GM23338 (cell line): ENCODE measurements at places on chromosomes 12 and 14. TPM values are rescaled to one million over a fixed set of nuclear protein-coding genes. Genes with fewer than 3 reads are reported as not detected.
A peak's percentile ranks its signal among the peaks of the same experiment; 100 is the strongest.

DNA sequence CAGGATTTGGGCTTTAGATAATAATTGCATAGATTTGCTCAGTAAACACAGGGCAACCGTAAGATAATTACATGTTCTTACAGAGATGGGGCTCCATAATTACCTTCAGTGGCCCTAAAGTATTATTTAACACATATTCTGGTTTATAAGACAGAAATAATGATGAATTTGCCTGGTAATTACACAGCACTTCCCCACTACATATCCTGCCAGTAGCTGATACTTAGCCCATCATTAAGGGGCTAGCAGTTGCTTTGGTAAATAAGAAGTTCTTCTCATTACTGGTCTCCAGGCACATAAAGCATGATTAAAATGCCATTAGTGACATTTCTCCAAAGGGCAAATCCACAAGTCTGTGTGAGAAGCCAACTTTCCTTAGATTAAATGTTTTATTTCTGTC, 158.7 kb downstream of the NUAK1 start:
- no peak for DNase-seq

- no peak for DNase-seq
Measured at GRCh38 chr12:128111951-128112350, 155.0 kb upstream of the TMEM132C start.

DNA sequence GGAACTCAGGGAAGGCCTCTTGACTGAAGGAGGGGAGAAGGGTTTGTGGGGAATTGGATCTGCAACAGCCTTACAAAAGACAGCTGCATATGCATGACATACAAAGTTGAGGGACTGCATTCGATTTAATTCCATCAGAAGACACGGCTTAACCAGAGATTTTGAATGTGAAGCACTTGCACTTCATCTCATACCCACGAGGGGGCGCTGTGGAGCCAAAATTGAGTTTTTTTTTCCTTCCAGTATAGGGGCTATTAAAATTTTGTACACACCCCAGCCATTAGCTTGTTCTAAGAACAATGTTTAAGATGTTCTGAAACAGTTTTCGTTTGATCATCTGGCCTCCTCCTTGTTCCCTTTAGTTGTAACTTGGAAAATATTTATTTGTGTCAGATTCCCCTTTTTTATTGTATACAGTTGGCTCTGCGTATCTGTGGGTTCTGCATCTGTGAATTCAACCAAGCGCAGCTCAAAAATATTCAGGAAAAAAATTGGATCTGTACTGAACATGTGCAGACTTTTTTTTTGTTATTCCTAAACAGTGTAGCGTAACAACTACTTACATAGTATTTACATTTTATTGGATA, 1.6 kb downstream of the SUDS3 start:
- peak; percentile 48 for DNase-seq

- peak; percentile 77 for DNase-seq
Measured at GRCh38 chr12:111598637-111599452, at the start of gene ATXN2. TSS of gene ATXN2 (minus strand) at chr12:111599315. CDS start at chr12:111599034, 281 bp downstream.

Gene SLC38A4
- 12.5 and 13.3 TPM in 2 replicates for total RNA-seq

GRCh38 chr12:98678946-98679610, 34.0 kb downstream of the APAF1 start:
- no peak for DNase-seq

Gene OTX2
- 21.2 and 23.9 TPM in 2 replicates for total RNA-seq

DNA sequence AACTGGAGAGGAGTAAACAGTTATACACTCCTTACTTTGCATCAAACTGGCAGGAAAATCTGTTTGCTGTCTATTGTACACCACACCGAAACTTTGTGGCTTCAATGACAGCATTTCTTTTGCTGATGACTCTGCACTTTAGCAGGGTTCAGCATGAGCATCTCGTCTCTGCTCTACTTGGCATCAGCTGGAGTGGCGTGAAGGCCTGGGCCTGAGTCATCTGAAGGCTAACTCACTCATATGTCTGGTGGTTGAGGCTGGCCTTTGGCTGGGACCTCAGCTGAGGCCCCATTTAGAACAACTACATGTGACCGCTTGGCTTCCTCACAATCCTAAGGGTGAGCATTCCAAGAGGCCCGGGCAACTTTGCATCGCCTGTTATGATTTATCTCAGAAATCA, 28.7 kb upstream of the REP15 start:
- no peak for DNase-seq

Gene CBLN3
- 0.07 TPM in 1 of 2 replicates, not detected in the other for total RNA-seq

DNA sequence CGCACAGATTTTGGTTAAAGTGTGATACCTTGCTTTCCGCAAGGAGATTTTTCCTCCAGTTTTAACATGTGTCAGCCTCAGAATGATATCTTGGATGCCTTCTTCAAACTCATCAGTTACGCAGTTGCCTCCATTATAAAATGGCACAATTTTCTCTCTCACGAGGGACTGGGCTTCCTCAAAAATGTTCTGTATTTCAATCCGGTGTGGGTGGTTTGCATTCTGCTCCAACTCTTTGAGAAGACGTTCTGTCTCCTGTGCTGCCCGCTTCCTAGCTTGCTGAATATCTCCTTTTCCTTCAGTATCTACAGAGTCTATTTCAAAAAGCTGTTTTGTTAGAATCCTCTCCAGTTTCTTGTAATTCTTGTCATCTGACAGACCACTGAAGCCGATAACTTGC, 1.8 kb downstream of the BAG5 start:
- DNase-seq, result no peak

Gene LRFN5
- total RNA-seq, result 6.3 and 6.8 TPM in 2 replicates

- DNase-seq, result no peak
Measured at GRCh38 chr12:107779077-107779831, 4.8 kb downstream of the ASCL4 start.

GRCh38 chr14:69318901-69319475, 59.0 kb downstream of the GALNT16 start:
- no peak for DNase-seq

DNA sequence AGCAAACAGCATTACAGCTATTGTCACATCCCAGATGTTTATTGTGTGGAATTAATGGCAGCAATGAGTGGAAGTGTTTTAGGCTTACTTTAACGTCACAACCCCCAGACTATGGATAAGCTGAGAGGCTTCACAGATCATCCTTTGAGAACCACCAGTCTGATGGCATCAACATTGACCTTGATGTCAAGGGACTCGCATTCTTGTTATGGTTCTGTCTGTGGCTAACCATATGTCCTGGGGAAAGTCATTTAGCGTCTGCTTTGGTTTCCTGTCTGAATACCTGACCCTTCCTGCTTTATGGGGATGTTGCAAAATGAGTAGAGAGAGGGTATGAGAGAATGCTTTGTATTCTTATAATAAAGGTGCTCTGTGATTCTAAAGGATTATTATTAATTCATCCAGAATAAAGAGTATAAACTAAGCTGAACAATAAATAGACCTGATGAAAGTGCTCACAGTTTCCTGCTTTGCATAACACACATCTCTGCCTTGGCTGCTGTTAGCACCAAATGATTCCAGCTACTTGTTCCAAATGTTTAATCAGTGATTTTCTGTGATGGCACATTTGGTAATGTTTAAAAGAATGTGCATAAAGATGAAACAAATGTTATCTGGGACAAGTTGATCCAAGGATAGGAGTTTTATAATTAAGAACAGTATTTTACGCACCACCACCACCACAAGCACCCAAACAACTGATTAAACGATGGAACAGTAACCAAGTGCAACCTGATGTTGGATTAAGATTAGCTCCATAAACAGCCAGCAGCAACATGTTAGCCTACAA, 116.9 kb upstream of the LRIG3 start:
- no peak for DNase-seq

Gene EID3
- 3.4 and 8.8 TPM in 2 replicates for total RNA-seq

DNA sequence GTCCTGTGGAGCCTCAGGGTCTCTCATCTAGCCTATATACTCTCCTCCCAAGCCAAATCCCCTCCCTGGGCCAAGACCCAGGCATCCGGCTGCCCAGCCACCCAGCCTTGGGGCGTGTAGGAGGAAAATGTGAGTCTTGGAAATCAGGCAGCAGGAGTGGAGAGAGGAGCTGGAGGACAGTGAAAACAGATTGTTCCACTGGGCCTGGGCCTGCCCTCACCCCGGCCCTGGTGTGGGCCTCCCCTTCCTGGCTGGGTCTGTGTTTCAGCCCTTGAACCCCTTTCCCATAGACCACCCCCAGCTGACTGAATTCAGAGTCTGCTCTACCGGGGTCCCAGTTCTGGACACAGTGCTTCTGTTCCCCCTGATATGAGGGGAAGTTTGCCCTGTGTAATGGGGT, 6.7 kb downstream of the ITGA5 start:
- DNase-seq, result no peak

DNA sequence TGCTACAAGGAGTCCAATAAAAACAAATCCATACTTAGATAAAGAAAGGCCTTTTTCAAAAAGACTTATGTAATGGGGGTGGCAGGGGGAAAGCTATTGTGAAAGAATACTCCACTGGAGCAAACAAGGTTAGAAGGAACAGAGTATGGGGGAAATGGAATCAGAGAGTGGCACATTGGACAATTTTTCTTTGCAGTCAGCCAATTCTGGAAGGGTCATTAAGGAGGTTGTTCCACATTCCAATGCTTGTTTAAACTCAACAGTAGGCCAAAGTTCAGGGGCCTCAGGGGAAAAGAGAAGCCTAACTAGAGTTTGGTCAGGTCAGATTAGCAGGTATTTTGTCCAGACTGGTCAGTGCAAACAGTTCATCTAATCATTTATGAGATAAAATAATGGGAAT, 105.2 kb upstream of the RESF1 start:
- no peak for DNase-seq

DNA sequence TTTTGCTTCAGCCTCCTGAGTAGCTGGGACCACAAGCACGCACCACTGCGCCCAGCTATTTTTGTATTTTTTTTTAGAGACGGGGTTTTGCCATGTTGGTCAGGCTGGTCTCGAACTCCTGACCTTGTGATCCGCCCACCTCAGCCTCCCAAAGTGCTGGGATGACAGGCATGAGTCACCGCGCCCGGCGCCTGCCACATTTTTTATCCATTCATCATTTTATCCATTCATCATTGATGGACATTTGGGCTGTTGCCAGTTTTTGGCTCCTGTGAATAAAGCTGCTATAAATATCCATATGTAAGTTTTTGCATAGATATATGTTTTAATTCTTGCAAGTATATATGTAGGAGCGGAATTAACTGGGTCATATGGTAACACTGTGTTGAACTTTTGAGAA, 79.5 kb downstream of the DAAM1 start:
- no peak for DNase-seq

Gene TBX5
- total RNA-seq, result 0.21 TPM in 1 of 2 replicates, not detected in the other

- no peak for DNase-seq
Measured at GRCh38 chr12:70151993-70152392, 91.2 kb upstream of the CNOT2 start.

Gene RTL1
- total RNA-seq, result not detected in 2 replicates

Gene SPIC
- total RNA-seq, result not detected in 2 replicates

Gene DNAJC22
- total RNA-seq, result 0.10 TPM in 1 of 2 replicates, not detected in the other
